ENCODE measurements at places on chromosomes 12 and 14. TPM values are rescaled to one million over a fixed set of nuclear protein-coding genes. Genes with fewer than 3 reads are reported as not detected.

DNA sequence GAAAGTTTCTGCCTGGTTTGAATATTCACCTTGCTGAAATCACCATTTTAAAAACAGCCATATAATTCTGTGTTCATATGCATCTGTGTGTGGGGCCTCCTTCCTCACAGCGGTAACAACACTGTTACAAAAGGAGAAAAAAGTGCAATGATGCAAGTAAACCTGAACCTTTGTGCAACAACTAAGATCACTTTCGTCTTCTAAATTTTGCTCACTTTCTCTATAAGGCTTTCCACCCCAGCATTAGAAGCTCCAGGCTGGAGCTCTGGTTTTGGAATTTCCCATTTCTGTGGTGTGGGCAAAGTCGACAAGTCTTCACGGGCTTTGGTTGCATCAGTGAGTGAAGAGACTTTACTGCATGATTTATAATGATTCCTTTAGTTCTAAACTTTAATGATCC, 18.4 kb downstream of the FGD6 start:
- no peak for DNase-seq

DNA sequence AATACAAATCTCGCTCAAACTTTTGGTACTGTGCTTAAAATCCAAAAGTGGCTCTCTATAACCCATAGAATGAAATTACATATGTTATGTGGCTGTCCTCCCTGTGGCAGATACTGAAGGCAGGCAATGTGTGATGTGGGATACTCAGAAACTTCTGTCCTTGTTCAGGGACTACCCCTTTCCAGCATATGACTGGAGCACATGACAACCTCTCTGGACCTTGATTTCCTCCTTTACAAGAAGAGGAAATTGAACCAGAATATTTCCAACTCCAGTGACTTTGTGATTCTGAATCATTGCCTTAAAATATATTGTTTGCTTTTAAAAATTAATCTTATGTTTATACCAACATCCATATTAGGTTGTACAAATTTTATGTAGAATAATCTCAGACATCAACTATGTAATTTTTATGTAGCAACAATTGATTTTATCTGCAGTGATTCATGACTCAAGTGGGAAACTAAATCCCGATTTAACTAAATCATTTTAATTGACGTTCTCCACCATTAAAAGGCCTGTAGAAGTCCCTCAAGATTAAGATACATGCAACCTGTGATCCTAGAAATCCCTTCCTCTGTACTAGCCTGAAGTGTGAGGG, 162.4 kb downstream of the AKAP6 start:
- no peak for DNase-seq

DNA sequence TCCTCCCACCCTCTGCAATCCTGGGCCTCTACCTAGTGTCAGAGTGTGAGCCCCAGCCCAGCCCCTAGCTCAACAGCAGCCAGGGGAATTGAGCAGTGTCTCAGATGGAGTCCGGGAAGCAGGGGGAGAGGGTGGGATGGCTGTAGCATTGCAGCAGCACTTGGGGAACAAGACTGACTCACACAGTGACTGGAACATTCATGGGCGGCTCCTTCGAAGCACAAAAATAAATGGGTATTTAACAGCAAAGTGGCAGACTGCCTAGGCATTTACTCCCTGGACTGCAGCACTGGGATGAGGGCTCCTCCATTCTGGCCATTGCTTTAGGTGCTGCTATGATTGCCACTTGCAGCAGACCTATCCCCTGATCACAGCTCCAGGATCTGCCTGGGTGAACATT, 46.0 kb upstream of the STK38L start:
- no peak for DNase-seq

Gene TAS2R13
- total RNA-seq: 0.92 TPM

Gene MANSC4
- total RNA-seq: not detected

- no peak for DNase-seq
These were observed 21.0 kb upstream of the CD9 start for GRCh38 chr12:6178981-6179761.

DNA sequence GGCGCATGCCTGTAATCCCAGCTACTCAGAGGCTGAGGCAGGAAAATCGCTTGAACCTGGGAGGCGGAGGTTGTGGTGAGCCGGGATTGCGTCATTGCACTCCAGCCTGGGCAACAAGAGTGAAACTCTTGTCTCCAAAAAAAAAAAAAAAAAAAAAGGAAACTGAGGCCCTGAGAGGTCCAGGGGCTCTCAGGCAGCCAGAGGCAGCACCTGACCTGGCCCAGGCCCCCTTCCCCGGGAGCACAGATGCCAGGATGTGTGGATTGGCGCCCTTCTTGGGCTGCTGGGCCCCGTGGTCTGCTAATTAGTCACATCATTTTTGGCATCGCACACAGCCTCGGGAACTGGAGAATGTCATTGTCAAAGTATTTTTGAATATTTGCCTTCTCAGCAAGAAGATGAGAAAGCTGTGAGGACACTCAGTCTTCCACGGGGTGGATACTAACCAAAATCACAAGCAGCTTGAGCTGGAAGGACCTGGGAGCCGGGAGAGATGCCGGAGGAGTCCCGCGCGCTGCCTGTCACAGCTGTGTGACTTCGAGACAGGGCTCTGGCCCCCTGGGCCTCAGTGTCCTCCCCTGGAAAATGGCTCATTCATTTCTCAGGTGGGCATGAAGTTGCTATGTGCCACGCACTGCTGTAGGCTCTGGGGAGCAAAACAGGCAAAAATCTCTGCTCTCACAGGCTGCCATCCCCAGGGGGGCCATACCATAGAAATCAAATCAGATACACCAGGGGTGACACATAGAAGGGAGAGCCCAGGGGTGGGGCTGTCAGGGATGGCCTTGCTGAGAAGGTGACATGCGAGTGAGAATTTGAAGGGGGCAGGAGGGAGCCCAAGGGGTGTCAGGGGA, 12.5 kb upstream of the RCOR1 start:
- peak; percentile 55 for DNase-seq

DNA sequence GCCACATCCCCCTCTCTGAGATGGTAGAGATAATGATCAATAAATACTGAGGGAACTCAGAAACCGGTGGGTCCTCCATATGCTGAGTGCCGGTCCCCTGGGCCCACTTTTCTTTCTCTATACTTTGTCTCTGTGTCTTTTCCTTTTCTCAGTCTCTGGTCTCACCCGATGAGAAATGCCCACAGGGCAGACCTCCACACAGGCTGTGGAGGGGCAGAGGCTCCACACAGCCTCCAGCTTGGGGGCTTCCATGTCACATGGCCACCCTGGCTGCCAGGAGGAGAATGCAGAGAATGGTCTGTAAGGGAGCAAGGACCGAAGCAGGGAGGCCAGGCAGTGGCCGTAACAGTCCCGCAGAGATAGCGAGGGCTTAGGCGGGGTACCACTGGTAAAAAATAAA, 105.9 kb downstream of the NTF3 start:
- DNase-seq: no peak

DNA sequence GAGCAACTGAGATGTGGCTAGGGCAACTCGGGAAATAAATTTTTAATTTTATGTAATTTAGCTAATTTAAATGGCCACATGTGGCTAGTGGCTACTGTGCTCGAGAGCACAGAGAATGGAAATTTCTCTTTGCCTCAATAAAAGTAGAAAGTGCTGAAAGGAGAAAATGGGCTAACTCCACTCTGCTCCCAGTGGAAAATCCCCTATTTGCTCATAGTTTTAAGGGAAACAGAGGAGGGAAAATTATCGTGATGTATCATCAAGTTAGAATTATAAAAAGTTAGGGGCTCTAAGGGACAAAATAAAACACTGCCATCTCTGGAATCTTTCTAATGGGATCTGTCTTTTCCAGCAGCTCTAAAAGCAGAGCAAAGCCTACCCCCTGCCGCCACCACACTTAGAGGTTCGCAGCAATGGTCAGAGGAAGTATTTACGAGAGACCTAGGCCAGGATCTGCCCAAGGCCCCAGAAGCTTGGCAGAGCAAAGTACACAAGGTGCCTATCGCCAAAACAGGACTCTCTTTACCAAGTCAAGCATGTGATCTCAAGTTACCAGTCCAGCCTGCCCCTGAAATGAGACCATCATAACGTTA, 220.7 kb downstream of the PPM1H start:
- DNase-seq: no peak

Gene NPFF
- total RNA-seq: not detected

Gene MANSC1
- total RNA-seq: 23.7 TPM
